ENCODE measurements at places on chromosomes 12 and 14.

DNA sequence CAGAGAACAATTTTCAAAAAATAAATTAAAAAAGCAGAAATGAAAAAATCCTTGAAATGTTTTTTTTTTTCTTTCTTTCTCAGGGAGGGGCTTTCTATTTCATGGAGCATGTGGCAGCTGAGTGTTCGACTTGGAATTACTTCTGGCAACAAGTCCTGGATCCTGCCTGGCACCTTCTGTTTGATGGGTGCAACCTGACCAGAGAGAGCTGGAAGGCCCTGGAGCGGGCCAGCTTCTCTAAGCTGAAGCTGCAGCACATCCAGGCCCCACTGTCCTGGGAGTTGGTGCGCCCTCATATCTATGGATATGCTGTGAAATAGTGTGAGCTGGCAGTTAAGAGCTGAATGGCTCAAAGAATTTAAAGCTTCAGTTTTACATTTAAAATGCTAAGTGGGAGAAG is 22.5 kb upstream of the HIGD1C start:
- peaks cover 6% of the 10 kb centered on the region for H3K4me1 ChIP-seq
- no peaks in the 10 kb centered on the region for H3K27me3 ChIP-seq
- no peaks in the 10 kb centered on the region for H3K36me3 ChIP-seq
- no peak for DNase-seq

- peaks cover 29% of the 10 kb centered on the region for H3K4me1 ChIP-seq
- no peak overlapping the region for H3K27ac ChIP-seq
- no peaks in the 10 kb centered on the region for H3K27me3 ChIP-seq
- H3K4me3 ChIP-seq: no peak overlapping the region
Observed at GRCh38 chr12:110253176-110253575, 27.9 kb upstream of the ATP2A2 start.

- no peak overlapping the region for H3K27ac ChIP-seq
- DNase-seq: no peak
- H3K4me1 ChIP-seq: no peaks in the 10 kb centered on the region
- H3K36me3 ChIP-seq: no peaks in the 10 kb centered on the region
- peaks cover 42% of the 10 kb centered on the region for H3K27me3 ChIP-seq
- no peak overlapping the region for H3K4me3 ChIP-seq
Observed at GRCh38 chr14:57889245-57889644, 23.4 kb upstream of the SLC35F4 start.

DNA sequence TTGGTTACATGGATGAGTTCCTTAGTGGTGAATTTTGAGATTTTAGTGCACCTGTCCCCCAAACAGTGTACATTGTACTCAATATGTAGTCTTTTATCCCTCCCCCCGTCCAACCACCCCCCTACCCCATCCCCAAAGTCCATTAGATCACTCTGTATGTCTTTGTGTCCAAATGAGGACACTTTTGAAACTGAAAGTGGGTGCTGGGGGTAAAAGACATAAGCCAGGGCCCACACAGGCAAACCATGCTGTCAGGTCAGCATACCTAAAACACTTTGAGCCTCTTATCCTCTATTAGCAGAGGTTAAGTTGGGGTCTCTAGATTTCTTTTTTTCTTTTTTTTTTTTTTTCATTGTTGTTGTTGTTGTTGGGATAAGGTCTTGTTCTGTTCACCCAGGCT is 31.3 kb upstream of the KICS2 start:
- no peak overlapping the region for H3K27ac ChIP-seq
- H3K4me1 ChIP-seq: no peaks in the 10 kb centered on the region
- DNase-seq: no peak
- no peaks in the 10 kb centered on the region for H3K36me3 ChIP-seq
- no peaks in the 10 kb centered on the region for H3K27me3 ChIP-seq
- H3K4me3 ChIP-seq: no peak overlapping the region

DNA sequence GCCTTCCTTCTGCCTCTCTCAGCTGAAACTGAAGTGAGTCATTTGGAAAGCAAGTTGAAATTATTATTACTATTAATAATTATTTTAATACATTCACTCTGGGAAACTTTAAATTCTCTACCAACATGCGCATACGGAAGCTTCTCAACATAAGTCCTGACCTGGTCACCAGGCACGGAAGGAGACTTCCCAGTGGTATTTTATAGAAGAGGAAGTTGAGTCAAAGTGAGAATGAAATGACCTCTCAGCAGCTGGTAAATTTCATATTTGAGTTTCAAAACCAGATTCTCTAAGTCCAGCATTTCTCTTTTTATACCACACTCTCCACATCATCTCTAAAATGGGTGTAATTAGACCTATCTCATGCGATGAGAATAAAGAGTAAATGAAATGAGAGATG is 747.4 kb downstream of the VRK1 start:
- no peak overlapping the region for H3K4me3 ChIP-seq
- no peaks in the 10 kb centered on the region for H3K36me3 ChIP-seq
- DNase-seq: no peak
- peaks cover 4% of the 10 kb centered on the region for H3K4me1 ChIP-seq

GRCh38 chr14:76271041-76271755 is 104.7 kb upstream of the ESRRB start:
- no peaks in the 10 kb centered on the region for H3K4me1 ChIP-seq
- peaks cover 13% of the 10 kb centered on the region for H3K27me3 ChIP-seq
- no peak overlapping the region for H3K4me3 ChIP-seq
- DNase-seq: no peak
- H3K27ac ChIP-seq: no peak overlapping the region

GRCh38 chr12:68538726-68539614 is 71.7 kb upstream of the RAP1B start:
- H3K27ac ChIP-seq: no peak overlapping the region
- no peak for DNase-seq
- H3K27me3 ChIP-seq: no peaks in the 10 kb centered on the region
- H3K36me3 ChIP-seq: no peaks in the 10 kb centered on the region
- H3K4me3 ChIP-seq: no peak overlapping the region

DNA sequence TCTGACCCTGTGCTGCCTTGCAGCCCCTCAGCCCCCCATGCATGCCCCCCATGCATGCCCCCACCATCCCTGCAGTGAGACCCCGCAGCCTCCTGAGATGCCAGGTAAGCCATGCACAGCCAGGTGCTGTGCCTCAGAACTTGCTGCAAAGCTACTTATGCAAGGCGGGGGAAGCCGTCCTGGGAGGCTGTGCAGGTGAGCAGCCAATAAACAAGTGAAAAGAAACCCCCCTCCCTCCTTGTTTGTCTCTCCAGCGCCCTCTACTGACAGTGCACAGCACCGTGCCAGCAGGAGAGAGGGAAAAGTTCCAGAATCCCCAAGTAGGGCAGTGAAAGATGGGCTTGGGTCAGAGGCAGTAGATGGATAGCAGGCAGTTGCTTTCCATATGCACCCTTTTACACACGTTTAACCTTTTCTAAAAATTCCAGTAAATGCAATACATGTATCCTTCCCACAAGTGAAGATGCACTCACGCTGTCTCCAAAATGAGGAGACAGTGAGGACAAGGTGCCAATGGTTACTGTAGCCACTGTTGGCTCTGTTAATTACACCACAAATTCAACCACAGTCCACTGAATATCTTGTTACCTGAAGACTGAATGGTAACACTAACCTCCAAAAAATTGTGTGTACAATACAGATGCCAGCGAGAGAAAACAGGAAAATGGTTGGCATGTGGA is 18.0 kb downstream of the TNFAIP2 start:
- no peak overlapping the region for H3K27ac ChIP-seq
- peak; percentile 73 for DNase-seq
- no peaks in the 10 kb centered on the region for H3K27me3 ChIP-seq
- H3K4me3 ChIP-seq: no peak overlapping the region
- H3K36me3 ChIP-seq: no peaks in the 10 kb centered on the region

GRCh38 chr12:108340037-108340436 is 926 bp upstream of the CMKLR1 start:
- no peak for DNase-seq
- no peak overlapping the region for H3K27ac ChIP-seq
- H3K36me3 ChIP-seq: no peaks in the 10 kb centered on the region
- H3K4me3 ChIP-seq: no peak overlapping the region

DNA sequence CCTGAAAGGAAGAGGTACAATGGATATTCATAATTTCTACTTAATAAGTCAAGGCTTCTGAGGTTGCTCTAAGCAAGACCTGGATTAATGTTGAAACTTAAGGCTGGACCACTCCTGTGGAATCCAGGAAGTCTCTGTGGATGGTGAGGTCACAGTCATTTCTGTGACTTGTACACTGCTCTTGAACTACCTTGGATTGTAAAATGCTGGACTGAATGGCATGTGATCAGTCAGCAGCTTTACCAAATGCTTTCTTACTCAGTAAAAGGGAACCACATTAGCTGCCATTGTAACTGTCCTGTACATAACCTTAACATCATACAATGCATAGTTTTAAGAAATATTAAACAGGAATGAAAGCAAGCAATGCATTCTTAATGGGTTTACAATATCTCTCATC is 182.9 kb downstream of the NOVA1 start:
- DNase-seq: no peak
- H3K4me3 ChIP-seq: no peak overlapping the region
- no peaks in the 10 kb centered on the region for H3K4me1 ChIP-seq
- H3K27me3 ChIP-seq: no peaks in the 10 kb centered on the region

DNA sequence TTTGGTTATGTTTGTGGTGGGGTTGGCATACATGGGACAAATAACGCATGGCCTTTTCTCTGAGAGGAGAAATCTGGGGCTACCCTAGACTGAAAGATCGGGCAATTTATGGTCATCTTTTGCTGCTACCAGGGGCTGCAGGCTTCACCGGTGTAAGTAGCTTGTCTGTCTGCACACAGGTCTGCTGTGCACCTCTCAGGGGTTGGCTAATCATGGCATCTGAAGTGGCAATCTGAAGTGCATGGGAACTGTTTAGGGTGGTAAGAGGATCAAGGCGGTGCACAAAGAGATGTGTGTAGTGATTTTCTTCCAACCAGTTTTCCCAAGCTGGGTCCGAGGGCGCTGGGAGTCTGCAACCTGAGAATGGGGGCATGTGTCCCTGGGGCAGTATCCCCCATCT is 141.3 kb downstream of the EMP1 start:
- H3K36me3 ChIP-seq: no peaks in the 10 kb centered on the region
- DNase-seq: no peak
- no peak overlapping the region for H3K27ac ChIP-seq
- H3K27me3 ChIP-seq: no peaks in the 10 kb centered on the region
- H3K4me3 ChIP-seq: no peak overlapping the region

- peak; percentile 6 for DNase-seq
- H3K27ac ChIP-seq: no peak overlapping the region
- H3K4me3 ChIP-seq: no peak overlapping the region
- H3K27me3 ChIP-seq: no peaks in the 10 kb centered on the region
Observed at GRCh38 chr12:60070552-60070951, 474.7 kb downstream of the SLC16A7 start.

- no peaks in the 10 kb centered on the region for H3K27me3 ChIP-seq
- no peak overlapping the region for H3K27ac ChIP-seq
- peaks cover 89% of the 10 kb centered on the region for H3K4me1 ChIP-seq
- DNase-seq: no peak
Observed at GRCh38 chr12:124389138-124389724, 94.3 kb downstream of the RFLNA start.
